ENCODE measurements at places on chromosomes 6 and 20. TPM values are rescaled to one million over a fixed set of nuclear protein-coding genes. Genes with fewer than 3 reads are reported as not detected.

DNA sequence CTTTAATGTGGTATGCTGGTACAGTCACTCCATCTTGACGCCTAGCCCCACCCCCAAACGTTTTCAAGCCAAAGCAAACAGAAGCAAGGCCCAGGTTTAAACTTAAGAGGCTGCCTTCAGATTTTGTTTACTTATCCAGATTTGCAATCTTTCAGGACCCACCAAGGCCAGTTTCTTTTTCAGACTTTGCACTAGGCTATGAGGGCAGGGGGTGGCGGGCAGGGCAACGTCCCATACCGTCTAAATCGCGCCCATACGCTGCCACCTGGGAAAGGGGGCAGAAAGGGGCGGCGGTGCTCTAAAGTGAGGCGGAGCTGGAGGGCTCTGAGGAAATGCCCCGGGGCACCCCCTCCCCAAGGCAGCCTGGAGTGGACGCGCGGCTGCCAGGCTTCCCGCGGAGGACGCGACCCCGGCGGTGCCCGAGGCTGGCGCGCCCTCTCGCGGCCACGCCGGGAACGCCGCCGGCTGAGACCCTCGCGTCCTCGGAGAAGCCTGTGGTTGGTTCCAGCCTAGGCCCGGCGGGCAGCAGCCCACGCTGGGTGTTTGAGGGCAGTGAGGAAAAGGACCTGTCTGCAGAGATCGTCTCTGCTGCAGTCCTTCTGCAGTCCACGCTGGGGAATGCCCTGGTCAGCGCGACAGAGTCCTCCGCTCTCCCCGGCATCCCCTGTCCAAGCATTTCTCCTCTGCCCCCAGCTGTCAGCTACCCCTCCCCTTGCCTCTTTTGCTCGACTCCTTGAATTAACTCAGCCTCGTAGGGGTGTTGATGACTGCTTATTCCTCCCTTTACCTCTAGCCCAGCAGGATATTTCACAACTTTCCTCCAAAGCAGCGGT, 129.2 kb upstream of the PRND start:
- DNase-seq, result peak; percentile 88
- peaks cover 4% of the 10 kb centered on the region for H3K4me1 ChIP-seq
- no peak overlapping the region for H3K27ac ChIP-seq
- peak overlapping the region; percentile 67 for H3K4me3 ChIP-seq
- no peaks in the 10 kb centered on the region for H3K36me3 ChIP-seq

GRCh38 chr20:3276680-3277015, 37.7 kb upstream of the SLC4A11 start:
- no peaks in the 10 kb centered on the region for H3K36me3 ChIP-seq
- no peak for DNase-seq
- no peak overlapping the region for H3K27ac ChIP-seq
- H3K27me3 ChIP-seq, result no peaks in the 10 kb centered on the region

C6orf15 gene
- total RNA-seq, result not detected

GRCh38 chr6:317448-318144, 25.3 kb downstream of the DUSP22 start:
- DNase-seq, result no peak
- no peak overlapping the region for H3K4me3 ChIP-seq
- peaks cover 6% of the 10 kb centered on the region for H3K36me3 ChIP-seq
- H3K27me3 ChIP-seq, result no peaks in the 10 kb centered on the region
- peaks cover 13% of the 10 kb centered on the region for H3K4me1 ChIP-seq

- DNase-seq, result no peak
- no peaks in the 10 kb centered on the region for H3K4me1 ChIP-seq
- H3K36me3 ChIP-seq, result no peaks in the 10 kb centered on the region
- no peaks in the 10 kb centered on the region for H3K27me3 ChIP-seq
Observed at GRCh38 chr20:22944062-22944461, 91.0 kb upstream of the SSTR4 start.
